ENCODE measurements at places on chromosomes 7 and 10. TPM values are rescaled to one million over a fixed set of nuclear protein-coding genes. Genes with fewer than 3 reads are reported as not detected.
A peak's percentile ranks its signal among the peaks of the same experiment; 100 is the strongest.

DNA sequence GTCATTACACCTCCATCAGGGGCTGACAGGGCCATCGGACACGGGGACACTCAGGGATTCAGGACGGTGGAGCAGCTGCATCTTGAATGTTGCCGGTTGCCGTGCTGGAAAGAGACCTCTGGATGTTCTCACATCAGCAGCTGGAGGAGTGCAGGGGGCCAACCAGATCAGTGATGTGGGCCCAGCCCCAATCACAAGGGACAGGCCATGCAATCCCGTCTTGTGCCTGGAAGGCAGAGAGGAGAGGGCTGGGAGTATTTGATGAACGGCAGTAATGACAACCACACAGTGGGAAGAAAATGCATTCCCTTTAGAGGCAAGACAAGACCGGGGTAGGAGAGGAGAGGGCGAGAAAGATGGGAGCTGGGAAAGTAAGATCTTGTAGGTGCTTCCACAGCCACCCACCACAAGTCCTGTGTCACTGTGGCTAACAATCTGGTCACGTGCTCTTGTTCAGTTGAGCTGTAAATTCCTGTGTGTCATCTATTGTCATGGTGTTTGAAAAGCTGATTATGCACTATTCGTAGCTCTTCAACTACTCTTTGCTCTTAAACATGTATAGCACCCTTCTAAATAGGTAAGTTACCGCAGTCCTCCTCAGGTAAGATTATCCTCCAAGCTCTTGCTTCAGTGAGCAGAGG lies 85.9 kb upstream of the LEP start:
- no peak for DNase-seq

GRCh38 chr7:123494193-123494796 lies 40.1 kb downstream of the IQUB start:
- peak; percentile 27 for DNase-seq

DNA sequence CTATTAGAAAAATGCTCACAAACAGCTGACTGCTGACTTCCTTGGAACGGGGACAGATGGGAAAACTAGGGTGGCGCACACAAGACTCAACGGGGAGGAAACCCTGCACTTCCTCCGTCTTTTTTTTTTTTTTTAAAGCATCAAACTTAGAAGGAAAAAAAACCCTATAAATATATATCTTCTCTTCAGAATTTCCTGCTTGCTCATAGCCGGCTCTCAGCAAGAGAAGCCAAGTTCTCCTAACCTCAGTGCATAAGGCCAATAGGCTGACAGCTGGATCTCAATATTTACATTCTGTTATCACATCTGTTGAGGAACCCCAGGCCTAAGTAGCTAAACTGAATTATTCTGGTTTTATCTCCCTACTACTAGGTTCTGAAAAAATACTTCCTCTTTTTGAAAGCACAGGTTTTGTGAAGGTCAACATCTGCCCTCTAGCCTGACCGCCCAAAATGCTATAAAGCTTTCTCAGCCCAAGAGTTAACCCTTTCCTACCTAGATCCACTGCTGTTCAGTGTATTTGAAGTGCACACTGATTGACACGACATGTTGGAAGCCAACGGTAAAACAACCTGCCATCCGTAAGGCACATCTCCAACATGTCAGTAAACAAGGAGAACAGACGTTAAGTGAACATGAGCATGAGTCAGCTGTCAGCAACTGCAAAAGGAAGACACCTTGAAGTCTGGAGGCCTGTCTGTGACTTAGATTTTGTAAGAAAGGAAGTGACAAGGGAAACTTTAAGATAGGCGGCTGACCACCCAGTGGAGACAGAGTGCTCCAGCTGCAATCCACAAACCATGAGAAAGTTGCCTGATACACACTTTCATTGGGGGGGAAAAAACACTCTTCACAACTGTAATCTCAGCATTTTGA lies 83.8 kb downstream of the EBLN1 start:
- DNase-seq = peak; percentile 26

- no peak for DNase-seq
Measured at GRCh38 chr7:89145801-89146200, 350.3 kb upstream of the TEX47 start.

- no peak for DNase-seq
Measured at GRCh38 chr7:30472081-30472783, 6.4 kb downstream of the NOD1 start.

DNA sequence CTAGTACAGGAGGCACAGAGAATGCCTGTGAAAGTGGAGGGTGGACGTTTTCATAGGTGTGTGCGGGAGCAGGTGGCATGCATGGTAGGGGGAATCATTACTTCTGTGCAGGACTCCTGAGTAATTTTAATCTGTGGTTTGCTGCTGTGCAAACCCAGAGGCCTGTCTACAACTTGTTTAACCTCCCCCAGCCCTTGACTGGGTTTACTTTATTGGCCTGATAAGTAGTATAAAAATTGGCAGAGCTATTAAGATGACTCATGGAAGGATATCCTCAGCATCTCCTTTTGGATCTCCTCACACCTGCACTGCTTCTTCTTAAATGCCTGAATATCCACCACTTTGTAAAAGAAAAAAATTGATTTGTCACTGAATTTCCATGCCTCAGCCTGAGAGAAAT lies 104.8 kb downstream of the AUTS2 start:
- DNase-seq = no peak

The CPA2 gene
- not detected for polyA plus RNA-seq

DNA sequence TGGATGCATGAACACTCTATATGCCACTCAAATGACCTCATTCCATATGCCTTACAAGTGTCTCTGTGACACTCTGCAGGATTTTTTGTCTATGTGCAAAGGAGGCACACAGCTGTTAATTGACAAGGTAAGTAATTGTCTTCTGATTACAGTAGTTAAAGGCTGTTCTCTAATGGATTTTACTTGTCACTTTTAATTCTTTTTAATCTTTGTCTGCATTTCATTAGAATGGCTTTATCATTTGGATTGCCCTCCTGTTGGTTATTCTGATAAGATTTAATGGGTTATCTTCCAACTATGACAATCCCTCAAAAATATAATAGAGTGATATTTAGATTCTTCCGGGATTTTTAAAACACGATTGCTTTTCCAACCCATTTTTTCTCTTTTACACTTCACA lies 290.0 kb upstream of the TEX47 start:
- no peak for DNase-seq

The MUC12 gene
- polyA plus RNA-seq = not detected

The CAV1 gene
- polyA plus RNA-seq = 7.4 TPM

The GATA3 gene
- polyA plus RNA-seq = not detected

- peak; percentile 52 for DNase-seq
Measured at GRCh38 chr7:32892521-32893206, 1.1 kb upstream of the KBTBD2 start.
